Stimulated activated CD8-positive, alpha-beta memory T cell treated with anti-CD3 and anti-CD28 coated beads, Interleukin-15, amount 100 ng/mL, for 1 hour (primary cell): ENCODE measurements at places on chromosomes 12 and 14.

GRCh38 chr14:20438664-20439063 is 2.7 kb upstream of the KLHL33 start:
- no peak for DNase-seq

DNA sequence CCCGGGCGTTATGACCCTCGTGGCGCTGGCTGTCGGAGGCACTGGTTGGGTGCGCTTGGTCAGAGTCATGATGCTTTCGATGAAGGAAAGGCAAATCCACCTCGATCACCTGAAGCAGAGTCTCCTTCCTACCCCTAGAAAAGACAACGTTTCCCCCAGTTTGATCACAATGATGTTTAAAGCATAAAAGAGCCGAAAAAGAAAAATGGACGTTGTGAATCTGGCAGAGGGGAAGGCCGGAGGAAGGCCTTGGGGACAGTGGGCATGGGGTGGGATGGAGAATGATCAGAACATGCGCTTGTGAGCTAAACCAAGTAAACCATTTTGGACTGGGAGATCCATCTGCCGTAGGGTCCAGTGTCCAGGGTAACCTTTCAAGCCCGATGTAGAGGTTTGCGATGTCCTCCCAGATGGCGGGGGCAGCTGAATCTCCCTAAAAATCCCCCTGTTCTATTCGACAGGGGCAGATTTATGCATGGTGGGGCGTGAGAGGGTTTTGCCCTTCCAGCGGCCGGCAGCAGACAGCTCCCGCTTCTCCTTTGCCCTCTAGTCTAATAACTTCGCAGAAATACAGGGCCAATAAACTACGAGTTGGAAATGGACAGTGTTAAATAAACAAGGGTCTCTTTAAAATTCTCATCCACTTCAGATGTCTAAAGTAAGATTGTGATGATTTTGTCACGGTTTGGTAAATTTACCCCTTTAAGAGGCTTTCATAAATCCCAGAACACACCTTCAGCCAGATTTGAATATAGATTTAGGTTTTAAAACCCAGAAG is 2.3 kb upstream of the OTX2 start:
- DNase-seq = no peak

DNA sequence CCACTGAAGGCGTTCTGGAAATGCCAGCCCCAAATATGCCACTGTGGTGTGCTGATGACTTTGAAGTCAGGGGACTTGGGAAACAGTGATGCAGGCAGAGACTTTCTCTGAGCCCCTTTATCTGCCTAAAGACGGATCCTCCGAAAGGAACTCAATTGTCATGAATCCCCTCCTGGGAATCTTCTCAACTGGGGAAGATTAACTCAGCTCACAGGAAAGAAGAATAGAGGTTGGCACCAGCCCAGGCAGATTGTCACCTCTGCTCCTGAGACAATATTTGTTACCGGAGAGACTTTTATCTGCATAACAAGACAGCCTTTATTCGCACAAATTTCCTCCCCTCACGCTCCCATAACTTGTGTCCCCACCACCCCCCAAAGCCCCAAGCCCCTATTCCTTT is 414.4 kb downstream of the FUT8 start:
- no peak for DNase-seq

DNA sequence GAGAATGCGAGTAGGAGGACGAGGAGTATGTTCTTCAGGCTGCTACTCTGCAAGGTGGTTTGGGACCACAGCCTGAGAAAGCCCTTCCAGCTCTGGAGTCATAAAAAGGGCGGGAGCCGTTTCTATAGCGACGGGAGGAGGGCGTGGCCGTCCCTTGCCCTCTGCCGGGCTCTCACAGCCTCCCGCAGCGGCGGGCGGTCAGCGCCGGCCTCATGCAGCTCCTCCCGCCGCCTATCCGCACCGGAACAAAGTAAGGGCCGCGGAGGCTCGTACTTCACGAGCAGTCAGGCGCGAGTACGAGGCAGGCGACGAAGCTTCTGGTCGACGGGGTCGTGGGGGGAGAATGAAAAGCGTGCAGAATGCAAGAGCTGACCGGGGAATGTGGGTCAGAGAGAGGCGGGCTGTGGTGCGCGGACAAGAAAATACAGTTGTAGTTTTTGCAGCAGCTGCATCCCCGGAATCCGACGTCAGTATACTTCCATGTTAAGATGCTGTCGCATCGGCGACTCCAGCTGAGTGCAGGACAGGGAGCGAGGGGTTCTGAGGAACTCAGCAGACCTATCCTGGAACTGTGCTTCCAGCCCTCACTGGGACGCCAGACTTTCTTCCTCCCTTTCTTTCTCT is at the start of gene DYRK4:
DYRK4 (plus strand) TSS at position 175 of the 624 bp plus-strand sequence; CDS start at position 213, 38 bp downstream.
- DNase-seq = no peak

DNA sequence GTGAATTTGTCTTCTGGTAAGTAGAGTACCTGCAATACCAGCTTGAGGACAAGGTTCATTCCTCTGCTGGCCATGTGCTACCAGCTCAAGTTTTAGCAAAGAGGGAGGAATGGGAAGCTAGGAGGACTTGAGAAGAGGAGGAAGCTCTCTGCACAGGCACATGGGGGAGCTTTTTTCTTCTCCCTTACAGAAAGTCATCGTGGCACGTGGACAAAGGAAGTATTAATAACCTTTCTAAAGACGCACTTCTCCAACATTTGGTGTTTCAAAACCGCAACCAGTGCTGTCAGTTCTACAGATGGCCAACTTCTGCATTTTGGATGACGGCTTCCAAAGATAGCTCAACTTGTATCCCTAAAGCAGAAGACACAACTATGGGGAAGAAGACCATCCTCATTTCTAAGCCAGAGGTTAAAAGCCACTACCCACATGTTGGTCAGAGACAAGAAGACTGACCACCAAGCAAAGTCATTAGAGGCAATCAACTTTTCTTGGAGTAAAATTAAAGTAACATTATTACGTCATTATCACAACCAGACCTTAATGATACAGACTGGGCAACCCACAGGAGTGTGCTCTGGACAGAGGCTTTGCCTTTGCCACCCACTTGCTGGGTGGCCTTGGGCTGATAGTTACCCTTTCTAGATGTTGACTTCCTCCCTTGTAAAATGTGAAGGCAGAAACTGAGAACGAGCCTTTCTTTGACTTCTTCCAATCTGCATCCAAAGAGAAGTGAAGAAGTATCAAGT is 12.3 kb upstream of the TMED10 start:
- no peak for DNase-seq

- no peak for DNase-seq
Observed at GRCh38 chr14:55353686-55354467, 57.8 kb downstream of the ATG14 start.
